CD4-positive, alpha-beta T cell treated with Interleukin-17A for 4 hours (primary cell): ENCODE measurements at places on chromosomes 2 and 18.

DNA sequence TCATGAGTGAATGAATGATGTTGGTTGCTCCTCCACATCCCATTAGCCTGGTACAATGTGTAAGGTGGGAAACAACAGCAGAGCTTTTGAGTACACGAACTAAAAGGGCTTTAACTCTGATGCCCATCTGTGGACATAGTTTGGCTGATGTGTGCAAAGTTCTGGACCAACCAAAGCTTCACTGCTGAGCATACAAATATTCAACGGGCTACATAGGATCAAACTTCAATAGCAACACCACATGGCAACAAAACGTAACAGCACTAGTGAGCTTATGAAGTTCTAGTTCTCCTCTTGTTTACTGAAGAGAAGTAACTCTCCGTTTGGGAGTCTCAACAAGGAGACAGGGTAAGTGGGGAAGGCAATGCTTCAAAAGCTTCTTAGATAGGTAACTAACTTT is 20.4 kb downstream of the STAM2 start:
- DNase-seq, result no peak

- peak; percentile 9 for DNase-seq
These were observed 2.2 kb downstream of the PLEKHA3 start for GRCh38 chr2:178482437-178482836.

DNA sequence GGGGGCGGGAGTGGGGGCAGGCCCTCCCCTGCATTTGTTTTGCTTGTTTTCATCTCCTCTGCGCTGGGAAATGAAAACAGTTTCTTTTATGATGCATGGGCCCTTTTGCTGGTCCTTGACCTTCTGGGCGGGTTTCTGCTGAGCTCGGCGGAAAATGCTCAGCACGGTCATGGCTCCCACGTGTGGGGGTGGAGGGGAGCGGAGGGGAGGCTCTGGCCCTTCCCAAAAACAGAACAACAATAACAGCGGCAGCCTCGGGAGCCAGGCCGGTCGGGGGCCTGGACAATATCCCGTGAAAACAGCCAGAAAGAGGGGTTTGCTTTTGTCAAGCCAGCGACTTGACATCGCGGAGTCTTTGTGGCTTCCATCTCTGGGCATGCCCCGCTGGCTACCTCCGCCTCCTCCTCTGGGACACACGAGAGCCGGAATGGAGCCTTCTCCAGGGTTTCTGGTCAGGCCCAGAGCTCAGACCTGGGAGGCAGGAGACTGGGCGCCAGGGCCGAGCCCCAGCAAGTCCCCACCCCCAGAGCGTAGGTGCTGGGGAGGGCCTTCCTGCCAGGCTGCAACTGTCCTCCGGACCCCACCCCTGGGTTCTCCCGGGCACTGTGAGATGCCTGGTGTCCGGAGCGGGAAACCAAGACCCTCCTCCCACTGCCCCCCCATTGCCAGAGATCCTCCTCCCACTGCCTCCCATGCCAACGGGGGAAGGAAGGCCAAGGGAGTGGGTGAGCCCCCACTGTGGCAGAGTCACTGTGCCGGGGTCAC is 35.9 kb upstream of the SNED1 start:
- DNase-seq, result no peak

GRCh38 chr2:126634273-126634861 is 21.6 kb upstream of the GYPC start:
- peak; percentile 60 for DNase-seq

DNA sequence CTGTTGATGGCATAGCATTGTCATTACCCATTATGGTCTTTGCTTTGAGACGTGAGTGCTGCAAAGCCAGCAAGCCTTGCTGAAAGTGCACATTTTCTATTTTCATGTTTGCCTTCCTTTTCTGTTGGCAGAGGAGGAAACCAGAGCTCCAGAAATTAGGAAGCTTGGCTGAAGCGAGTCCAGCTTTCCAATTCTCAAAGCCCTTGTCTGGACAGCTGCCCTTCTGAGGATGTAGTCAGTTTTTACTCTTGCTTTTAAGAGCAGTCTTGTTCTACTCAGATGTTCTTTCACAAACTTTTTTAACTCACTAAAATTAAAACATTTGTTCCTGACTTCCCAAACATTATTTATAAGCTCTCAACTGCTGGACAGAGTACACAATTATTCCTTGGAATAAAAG is 93.8 kb downstream of the ICOS start:
- no peak for DNase-seq

DNA sequence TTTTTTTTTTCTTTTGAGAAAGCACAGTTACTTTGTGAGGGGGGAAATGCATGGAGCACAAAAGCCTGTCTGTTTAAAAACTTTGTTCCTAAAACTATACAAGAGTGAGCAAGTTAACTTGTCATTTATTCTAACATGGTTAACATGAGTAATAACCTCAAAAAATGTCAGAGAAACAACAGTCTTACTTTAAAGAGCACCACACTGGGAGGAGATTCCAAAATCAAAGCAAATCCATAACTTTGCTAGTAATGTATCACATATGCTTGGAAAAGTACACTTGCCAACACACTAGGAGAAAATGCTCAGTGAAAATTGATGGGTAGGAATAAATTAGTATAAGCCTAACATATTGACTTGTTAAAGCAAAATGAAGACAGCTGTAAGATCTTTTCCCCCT is 157.1 kb downstream of the PRPF40A start:
- no peak for DNase-seq

GRCh38 chr2:221970389-221970788 is 328.4 kb downstream of the PAX3 start:
- DNase-seq, result no peak

GRCh38 chr18:22831441-22831904 is 101.7 kb upstream of the RBBP8 start:
- no peak for DNase-seq

GRCh38 chr2:221334481-221335218 is 237.5 kb downstream of the EPHA4 start:
- DNase-seq, result no peak

DNA sequence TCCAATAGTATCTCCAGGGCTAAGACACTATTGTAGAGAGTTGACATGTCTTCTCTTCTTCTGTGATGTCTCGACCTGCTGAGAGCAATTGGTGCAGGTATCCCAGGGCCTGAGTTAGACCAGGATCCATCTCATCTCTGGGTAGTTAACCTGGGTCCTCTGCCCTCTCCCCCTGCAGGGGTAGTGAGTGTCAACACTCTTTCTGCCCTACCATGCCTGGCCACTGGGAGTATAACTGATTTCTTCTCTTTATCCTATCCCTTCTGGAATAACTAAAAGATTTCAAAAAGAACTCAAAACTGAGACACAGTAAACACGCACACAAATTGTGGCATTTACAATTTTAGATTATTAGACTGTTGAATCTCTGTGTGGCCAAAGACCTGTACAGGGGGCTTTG is 20.8 kb upstream of the SIX3 start:
- no peak for DNase-seq
